ENCODE measurements at places on chromosomes 1 and 21.

- no peak for DNase-seq
These were observed 40.8 kb downstream of the SORT1 start for GRCh38 chr1:109356915-109357314.

GRCh38 chr1:52294580-52294979, 71.4 kb downstream of the CC2D1B start:
- no peak for DNase-seq

DNA sequence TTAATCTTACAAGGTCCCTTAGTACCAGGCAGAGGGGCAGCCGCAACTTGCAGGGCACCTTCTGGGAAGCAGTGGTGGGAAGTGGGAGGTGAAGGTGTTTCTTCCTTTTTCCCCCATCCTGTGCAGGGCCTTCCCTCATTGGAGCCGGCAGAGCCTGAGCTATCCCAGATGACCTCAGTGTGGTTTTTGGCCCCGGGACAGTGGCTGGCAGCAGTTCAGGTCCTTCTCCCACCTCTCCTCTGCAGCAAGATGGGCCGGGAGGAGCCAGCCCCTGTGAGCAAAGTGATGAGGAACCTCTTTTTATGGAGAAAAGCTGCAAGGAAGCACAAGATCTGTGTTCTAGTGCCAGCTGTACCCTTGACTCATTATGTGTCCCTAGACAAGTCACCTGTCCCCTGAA, 6.8 kb downstream of the PFKFB2 start:
- DNase-seq: no peak

DNA sequence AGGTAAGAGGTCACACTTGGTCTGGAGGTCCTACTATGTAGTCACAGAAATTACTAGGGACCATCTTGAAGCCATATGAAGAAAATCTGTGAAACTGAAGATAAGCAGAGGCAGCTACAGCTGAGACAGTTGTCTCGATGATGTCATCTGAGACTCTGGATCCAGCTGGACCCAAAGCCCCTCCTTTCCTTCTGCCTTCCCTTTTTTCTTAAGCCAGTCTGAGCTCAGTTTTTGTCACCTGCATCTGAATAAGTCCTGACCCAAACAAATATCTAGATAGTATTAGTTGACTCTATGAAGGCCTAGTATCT, 143.3 kb downstream of the ETS2 start:
- no peak for DNase-seq

- peak; percentile 4 for DNase-seq
These were observed 811.8 kb upstream of the ADGRL2 start for GRCh38 chr1:80988926-80989325.

- no peak for DNase-seq
These were observed 23.9 kb downstream of the PKN2 start for GRCh38 chr1:88708011-88708410.
